Ecto neural progenitor cell (in vitro differentiated cells): ENCODE measurements at places on chromosomes 2 and 18.

GRCh38 chr2:17482651-17483050 is 35.6 kb downstream of the RAD51AP2 start:
- no peak for DNase-seq

DNA sequence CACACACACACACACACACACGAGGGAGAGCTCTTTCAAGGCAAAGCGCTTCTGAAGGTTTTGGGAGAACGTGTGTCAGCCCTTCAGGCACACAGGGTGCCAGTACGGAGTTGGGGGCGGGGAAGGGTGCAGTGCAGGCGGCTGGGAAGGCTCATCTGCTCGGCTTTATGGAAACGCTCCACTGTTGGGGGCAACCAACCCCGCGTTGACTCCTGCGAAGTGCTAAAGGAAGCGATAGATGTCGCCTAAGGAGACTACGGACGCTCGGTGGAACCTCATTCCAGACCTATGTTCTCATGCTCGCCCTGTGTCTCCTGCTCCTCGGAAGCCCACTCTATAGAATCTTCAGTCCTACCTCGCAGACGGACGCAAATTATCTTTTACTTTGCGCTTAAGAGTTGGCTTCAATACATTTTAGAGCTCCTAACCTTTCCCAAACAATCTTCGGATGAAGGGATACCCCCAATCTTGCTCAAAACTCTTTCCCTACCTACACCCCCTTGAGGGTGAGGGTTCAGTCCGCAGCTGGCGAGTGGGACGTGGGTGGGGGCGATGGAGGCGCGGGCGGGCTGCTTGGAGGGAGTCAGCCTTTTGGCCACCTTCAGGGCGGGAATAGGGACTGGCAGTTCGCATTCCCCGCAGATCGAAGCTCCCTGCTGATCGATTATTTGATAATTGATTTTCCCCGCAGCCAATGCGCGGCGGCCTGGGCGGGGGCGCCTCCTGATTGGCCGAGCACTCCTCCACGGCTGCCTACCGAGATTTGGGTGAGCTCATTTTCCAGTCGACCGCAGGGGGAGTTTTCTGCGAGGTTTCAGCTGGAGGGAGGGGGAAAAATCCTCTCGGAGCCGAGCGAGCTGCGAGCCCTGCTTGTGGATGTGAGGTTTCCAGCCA is 1.9 kb upstream of the MEIS1 start:
- DNase-seq, result peak; percentile 97

- no peak for DNase-seq
Measured at GRCh38 chr2:176419591-176420071, 150.4 kb downstream of the MTX2 start.

- no peak for DNase-seq
Measured at GRCh38 chr2:182113334-182113733, 127.7 kb downstream of the PPP1R1C start.

DNA sequence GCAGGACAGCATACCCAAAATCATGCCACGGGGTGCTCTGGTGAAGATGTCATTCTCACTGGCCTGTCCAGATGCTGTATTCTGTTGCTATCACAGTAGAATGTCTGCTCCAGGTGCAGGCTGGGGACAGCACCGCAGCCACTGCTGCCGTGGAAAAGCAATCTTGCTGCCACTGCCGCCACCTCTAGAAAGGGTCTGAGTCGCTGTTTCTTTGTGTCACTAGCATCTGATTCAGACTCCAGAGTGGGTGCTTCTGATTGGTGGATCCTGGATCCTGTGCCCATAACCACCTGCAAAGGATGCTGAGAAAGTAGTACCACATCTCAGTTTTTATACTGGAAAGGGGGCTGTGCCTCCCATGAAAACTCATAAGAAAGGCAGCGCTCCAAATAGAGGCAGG is 45.3 kb upstream of the CTLA4 start:
- no peak for DNase-seq

GRCh38 chr2:70985283-70985688 is 6.9 kb downstream of the ANKRD53 start:
- DNase-seq, result no peak

GRCh38 chr2:159996792-159997546 is 65.4 kb downstream of the PLA2R1 start:
- DNase-seq, result no peak

GRCh38 chr2:145383961-145384360 is 864.0 kb upstream of the ZEB2 start:
- no peak for DNase-seq

- DNase-seq, result no peak
Measured at GRCh38 chr2:28137221-28137620, 246.7 kb downstream of the BABAM2 start.

GRCh38 chr18:24995056-24995455 is 356.9 kb downstream of the ZNF521 start:
- no peak for DNase-seq

GRCh38 chr2:110664135-110664534 is 13.7 kb downstream of the BUB1 start:
- DNase-seq, result no peak

- no peak for DNase-seq
Measured at GRCh38 chr2:173290046-173290445, 64.6 kb upstream of the CDCA7 start.

DNA sequence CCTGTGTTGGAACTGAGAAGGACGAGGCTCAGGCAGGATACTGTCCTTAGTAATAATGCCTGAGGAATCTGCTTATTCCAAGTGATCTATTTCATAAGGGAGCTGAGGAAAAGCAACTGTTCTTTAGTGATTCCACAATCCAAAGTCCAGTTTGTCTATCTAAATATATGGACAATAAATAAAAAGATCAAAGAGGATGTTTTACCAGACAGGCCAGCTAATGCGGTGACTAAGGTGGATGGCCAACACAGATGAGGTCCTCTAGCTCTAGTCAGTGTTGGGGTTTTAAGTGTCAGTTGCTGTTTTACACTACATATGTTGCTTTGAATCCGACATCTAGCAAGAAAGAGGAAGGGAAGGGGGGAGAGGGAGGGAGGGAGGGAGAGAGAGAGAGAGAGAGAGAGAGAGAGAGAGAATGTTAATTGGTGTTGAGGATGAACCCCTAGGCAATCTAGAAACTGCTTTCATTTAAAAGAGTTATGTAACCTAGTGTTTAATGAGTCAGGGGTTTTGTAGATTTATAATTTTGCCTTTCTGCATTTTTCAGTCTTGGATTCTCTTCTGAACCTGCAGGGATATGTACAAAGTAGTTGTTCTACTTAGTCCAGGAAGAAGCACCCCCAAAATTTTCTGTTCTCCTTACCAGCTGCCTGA is 27.0 kb upstream of the SCN1A start:
- no peak for DNase-seq

DNA sequence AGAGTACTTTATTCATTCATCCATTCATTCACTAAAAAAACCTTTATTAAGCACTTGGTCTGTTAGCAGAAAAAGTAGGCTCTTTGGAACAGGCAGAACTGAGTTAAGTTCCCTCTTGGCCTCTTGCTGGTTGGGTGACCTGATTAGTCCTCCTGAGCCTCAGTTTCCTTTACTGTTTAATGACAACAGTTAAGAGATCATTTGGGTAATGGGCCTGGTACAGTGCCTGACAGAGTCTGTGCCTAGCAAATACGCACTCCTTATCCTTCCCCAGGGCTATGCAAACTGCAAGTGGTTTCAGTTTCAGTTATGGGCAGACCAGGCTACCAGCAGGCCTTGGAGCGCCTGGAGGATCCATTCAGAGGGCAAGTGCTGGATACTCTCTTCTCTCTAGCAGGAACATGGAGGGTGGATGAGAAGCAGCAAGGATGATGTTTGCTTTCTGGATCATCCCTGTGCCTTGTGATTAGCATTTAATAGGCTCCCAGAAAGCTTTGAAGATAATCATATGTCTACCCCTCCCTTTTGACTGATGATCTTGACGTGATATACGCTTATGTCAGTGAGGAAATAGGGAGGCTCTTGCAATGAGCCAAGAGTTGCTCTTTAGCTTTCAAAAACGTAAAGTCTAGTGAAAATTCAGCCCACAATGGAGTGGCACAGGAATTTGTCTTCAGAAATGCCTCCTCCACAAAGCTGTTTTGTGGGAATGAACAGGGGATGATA is 12.4 kb upstream of the TAF1B start:
- DNase-seq, result no peak

- no peak for DNase-seq
Measured at GRCh38 chr2:75586971-75587370, 26.2 kb upstream of the EVA1A start.

DNA sequence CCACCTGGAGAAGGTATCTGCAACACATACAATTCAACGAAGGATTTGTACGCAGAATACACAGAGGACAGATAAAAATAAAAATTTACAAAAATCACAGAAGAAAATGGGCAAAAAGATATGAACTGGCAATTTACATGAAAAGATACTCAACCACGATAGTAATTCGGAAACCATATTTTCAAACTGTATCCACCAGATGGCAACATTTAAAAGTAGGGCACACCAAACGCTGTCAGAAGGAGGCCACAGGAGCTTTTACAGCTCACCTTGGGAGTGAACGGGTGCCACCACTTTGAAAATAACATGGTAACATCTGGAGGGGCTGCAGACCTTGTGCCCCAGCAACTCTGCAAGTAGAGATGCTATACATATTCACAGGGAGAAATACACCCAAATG is 9.8 kb downstream of the KIF1A start:
- no peak for DNase-seq

DNA sequence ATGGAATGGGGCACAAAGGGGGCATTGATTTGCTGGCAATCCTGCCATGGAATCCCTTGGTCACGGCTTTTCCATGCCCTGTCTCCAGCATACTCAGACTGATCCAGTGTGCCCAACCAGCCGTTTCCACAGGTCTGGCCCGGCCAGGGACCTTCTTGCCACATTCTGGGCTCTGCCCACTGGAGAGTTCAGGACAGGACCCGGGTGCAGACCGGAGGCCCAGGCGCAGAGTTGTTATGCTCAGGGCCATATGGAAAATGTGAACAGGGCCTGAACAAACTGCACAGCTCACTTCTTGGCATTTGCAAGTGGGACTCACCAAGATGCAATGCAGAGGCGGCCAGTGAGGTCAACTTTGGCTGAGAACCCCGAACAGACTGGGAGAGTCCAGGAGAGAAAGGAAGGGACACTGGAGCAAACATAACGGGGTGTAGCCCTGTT is 15.6 kb upstream of the ASAP2 start:
- peak; percentile 67 for DNase-seq

DNA sequence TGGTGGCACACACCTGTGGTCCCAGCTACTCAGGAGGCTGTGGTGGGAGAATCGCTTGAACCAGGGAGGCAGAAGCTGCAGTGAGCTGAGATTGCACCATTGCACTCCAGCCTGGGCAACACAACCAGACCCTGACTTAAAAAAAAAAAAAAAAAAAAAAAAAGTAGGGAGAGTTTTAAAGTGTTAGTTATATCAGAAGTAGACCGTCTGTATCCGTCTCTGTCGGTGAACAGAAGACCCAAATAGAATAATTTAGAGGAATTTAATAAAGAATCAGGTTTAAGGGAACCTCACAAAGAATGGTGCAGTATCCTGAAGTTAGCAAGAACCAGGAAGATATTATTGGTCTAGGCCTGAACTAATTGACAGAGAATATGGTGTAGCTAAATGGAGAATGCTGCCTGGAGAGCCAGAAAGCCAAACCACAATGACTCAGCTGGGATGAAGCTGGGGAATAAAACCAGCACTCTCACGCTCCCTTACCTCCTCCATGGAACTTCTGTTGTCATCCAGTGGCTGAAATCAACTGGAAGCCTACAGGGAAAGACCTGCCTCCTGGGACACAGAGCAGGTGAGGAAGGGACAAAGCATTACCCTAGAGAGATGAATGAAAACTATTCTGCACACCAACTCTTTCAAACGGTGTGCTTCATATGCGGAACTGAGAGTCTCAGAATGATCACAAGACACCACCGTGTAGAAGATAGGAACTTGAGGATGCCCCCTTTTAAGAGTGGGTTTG is 39.1 kb upstream of the PLEKHM3 start:
- no peak for DNase-seq

- peak; percentile 50 for DNase-seq
Measured at GRCh38 chr18:59659508-59660170, 37.6 kb downstream of the CCBE1 start.

GRCh38 chr2:124894199-124894598 is 869.1 kb downstream of the CNTNAP5 start:
- no peak for DNase-seq

- no peak for DNase-seq
Measured at GRCh38 chr2:9187620-9188214, 18.9 kb upstream of the ASAP2 start.

DNA sequence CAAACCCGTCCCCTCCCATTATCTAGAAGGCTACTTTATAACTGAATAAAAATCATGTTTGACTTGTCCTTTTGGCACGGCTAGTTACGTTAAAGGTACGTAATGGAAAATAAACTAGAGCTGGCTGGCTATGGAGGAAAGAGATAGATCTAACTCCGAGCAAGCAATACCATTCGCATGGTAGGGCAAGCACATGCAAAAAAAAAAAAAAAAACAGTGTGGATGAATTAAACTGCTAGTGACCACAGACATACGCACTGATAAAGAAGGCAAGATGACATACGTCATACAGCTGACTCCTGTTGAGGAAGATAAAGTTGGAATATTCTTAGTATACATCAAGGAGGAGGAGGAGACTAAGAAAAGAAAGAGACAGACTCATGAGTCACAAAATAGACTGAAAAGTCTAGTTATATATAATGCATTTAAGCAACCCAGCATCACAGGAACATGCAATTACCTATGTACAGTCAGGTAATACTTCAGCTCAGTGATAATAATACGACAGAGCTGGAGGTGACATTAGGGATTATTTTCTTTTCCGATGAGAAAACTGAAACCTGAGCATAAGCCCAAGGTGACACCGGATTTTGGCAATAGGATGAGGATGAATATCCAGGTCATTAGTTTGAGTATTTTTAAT is 37.9 kb upstream of the NARS1 start:
- no peak for DNase-seq

GRCh38 chr2:229818230-229818629 is 103.6 kb downstream of the TRIP12 start:
- no peak for DNase-seq

DNA sequence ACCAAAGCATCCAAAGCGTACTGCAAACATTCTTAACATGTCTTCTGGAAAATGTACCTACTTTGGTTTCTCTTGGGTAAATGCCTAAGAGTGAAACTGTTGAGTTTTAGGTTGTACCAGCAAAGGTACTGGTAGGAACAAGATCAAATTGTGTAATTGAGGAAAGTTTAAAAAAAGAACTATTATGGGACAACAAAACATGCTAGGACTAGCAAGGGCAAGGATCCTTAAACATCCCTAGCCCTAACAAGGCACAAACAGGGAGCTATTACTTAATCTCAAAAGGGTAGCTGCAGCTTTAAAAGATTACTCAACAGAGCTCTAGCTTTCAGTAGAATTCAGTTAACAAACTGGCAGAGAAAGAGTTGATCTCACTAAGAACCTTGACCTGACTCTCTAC is 56.0 kb upstream of the GRB14 start:
- no peak for DNase-seq

GRCh38 chr2:108570416-108570815 is 36.1 kb downstream of the LIMS1 start:
- no peak for DNase-seq
